ENCODE measurements at places on chromosomes 12 and 14. TPM values are rescaled to one million over a fixed set of nuclear protein-coding genes. Genes with fewer than 3 reads are reported as not detected.
A peak's percentile ranks its signal among the peaks of the same experiment; 100 is the strongest.

STON2 gene
- total RNA-seq, result 34.3 TPM

P2RX4 gene
- 65.8 TPM for total RNA-seq

TMEM19 gene
- total RNA-seq, result 31.4 TPM

TMEM229B gene
- total RNA-seq, result 6.4 TPM

ADAMTS20 gene
- total RNA-seq, result not detected

TWF1 gene
- 60.6 TPM for total RNA-seq

KRT82 gene
- total RNA-seq, result not detected

- H3K27me3 ChIP-seq, result no peaks in the 10 kb centered on the region
- H3K36me3 ChIP-seq, result no peaks in the 10 kb centered on the region
- H3K27ac ChIP-seq, result no peak overlapping the region
- H3K4me1 ChIP-seq, result no peaks in the 10 kb centered on the region
- no peak overlapping the region for H3K4me3 ChIP-seq
Observed at GRCh38 chr14:61836184-61836583, 74.0 kb downstream of the SNAPC1 start.

DNA sequence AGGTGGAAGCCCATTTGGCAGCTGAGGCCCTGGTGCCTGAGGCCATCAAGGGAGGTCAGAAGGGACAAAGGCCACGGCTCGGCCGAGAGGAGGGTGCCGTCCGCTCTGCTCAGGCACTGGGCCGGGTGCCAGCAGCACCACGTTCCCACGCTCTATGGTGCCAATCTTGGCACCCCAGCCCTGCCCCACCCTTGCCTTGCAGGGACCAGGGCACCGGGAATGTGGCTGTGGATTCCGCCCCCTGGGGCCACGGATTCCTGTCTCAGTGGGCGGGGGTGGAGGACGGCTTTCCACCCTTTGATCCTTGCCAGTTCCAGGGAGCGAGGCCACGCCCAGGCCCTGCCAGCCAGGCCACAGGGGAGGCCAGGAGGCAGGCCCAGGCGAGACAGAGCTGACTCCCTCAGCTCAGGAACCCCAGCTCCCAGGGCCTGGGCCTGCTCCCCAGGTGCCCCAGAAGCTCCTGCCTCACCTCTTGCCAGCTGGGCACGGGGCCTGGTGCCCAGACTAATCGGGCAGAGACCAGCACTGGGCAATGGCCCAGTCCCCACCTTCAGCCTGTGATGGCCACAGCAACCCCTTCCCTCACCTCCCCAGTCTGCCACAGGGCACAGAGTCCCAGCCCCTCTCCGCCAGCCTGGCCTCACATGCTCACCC is 26.4 kb upstream of the GPR132 start:
- peaks cover 15% of the 10 kb centered on the region for H3K27me3 ChIP-seq
- H3K36me3 ChIP-seq, result no peaks in the 10 kb centered on the region
- peaks cover 66% of the 10 kb centered on the region for H3K4me1 ChIP-seq
- peak; percentile 91 for DNase-seq
- H3K27ac ChIP-seq, result peak overlapping the region; percentile 89
- H3K4me3 ChIP-seq, result peak overlapping the region; percentile 71

DNA sequence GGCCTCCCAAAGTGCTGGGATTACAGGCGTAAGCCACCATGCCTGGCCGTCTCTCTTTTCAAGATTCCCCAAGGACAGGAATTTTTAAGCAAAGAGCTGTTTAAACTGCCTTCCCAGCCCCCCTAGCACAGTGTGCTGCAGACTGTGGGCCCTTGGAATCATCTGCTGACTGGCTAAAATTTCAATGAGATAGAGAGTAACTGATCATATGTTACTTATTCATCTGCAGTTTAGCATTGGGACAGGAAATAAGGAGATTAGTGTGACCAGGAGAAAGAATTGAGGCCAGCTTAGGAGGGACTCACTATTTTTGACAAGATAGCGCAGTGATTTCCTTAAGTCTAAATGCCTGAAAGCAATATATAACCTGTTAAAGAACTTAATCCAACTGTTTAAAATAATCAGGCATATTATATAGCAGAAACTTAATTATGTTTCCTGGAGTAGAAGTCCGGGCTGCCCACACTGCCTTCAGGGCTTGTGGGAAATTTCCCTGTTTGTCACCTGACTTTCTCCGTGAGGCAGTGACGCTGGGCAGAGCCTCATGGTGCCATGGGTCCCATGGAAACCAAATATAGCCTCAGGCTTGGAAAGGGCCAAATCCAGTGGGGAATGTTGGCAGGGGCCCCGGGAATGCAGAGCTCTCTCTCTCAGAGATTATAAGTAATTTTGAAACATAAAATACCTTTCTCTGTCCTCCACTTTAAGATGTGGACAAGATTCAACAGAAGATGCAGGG is 22.8 kb upstream of the CEBPE start:
- H3K27ac ChIP-seq, result no peak overlapping the region
- H3K4me3 ChIP-seq, result no peak overlapping the region
- peaks cover 8% of the 10 kb centered on the region for H3K36me3 ChIP-seq

DNA sequence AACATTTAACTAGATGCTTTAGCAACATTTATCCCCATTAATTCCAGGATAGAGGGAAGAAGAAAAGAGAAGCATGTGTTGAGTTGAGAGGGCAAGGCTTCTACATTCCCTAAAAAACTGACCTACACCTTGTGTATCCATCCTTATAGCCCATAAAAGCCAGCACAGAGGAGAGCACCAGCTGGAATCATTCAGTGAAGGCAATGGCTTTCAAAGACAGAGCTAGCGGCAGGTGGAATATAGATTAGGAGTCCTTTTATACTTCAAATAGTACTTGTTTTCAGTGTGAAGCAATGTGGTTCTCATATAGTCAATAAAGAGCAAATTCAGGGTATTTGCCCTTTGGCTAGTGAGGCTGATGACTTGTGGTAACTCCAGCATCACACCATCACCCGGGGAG is 94.4 kb downstream of the TBC1D30 start:
- H3K36me3 ChIP-seq, result no peaks in the 10 kb centered on the region
- DNase-seq, result no peak
- H3K4me3 ChIP-seq, result no peak overlapping the region
- H3K4me1 ChIP-seq, result no peaks in the 10 kb centered on the region

GRCh38 chr14:47012533-47013280 is 361.1 kb upstream of the RPL10L start:
- no peaks in the 10 kb centered on the region for H3K27me3 ChIP-seq
- no peak overlapping the region for H3K27ac ChIP-seq
- H3K36me3 ChIP-seq, result no peaks in the 10 kb centered on the region
- H3K4me1 ChIP-seq, result no peaks in the 10 kb centered on the region

Data from lower lobe of right lung (tissue), 2 donors.